ENCODE measurements at places on chromosomes 6 and 20. TPM values are rescaled to one million over a fixed set of nuclear protein-coding genes. Genes with fewer than 3 reads are reported as not detected.

The LAMA2 gene
- total RNA-seq, result 27.6 TPM

DNA sequence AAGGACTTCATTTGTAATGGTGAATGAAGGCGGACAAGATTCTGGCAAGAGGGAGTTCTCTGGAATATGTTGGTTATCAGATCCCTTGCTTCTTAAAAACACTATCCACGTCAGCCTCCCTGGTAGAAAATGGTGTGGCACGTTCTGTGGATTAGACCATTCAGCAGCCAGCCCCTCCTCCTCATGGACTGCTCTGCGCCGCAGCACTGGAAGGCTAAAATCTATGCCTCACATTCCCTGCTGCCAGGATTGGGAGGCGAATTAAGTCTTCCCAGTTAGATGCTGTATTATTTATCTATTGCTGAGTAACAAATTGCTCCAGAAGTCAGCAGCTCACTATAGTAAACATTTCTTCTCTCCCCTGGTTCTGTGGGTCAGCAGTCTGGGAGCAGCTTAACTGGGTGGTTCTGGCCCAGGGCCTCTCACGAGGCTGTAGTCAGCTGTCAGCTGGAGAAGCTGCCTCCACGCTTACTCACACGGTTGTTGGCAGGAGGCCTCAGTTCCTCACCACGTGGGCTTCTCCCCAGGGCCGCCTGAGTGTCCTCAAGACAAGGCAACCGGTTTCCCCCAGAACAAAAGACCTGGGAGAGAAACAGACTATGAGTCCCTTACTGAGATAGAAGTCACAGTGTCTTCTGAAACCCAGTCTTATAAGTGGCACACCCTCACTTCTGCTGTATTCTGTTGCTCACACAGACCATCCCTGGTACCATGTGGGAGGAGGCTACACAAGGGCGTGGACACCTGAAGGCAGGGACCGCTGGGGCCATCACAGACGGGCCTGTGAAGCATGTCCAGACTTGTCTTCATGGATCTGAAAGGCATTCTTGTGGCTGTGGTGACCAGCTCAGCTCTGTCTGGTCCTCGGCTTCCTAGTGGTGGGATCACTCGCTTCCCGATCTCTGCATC is 101.0 kb downstream of the NRN1 start:
- no peaks in the 10 kb centered on the region for H3K27me3 ChIP-seq
- peak; percentile 59 for DNase-seq
- H3K36me3 ChIP-seq, result no peaks in the 10 kb centered on the region
- peak overlapping the region; percentile 18 for H3K27ac ChIP-seq
- H3K4me3 ChIP-seq, result no peak overlapping the region
- H3K4me1 ChIP-seq, result no peaks in the 10 kb centered on the region

The HIVEP1 gene
- total RNA-seq, result 18.9 TPM

DNA sequence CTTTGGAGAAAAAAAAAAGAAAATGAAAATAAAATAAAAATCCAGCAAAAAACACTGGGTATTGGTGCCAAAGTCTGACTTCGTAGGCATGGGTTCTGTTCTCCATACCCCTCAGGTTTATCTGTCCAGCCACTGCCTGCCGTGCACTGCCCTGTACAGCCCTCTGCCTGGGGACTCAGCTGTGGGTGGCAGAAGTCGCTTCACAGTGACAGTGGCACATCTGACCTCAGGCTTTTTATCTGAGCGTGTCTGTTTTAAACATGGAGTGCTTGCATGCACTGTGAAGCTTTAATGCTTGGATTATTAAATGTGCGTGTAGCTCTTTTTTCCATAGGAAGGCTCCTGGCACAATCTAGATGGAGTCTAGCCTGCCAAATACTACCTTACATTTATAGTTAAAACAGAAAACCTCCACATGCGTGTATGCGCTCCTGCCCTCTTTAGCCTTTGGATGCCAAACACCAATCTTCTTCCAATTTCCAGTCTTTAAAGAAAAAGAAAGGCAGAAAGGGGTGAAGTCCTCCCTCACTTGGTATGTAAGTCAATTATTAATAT is 375.5 kb downstream of the UTRN start:
- H3K27me3 ChIP-seq, result no peaks in the 10 kb centered on the region
- peak; percentile 23 for DNase-seq
- H3K4me1 ChIP-seq, result peaks cover 5% of the 10 kb centered on the region
- H3K4me3 ChIP-seq, result no peak overlapping the region
- peak overlapping the region; percentile 73 for H3K27ac ChIP-seq

DNA sequence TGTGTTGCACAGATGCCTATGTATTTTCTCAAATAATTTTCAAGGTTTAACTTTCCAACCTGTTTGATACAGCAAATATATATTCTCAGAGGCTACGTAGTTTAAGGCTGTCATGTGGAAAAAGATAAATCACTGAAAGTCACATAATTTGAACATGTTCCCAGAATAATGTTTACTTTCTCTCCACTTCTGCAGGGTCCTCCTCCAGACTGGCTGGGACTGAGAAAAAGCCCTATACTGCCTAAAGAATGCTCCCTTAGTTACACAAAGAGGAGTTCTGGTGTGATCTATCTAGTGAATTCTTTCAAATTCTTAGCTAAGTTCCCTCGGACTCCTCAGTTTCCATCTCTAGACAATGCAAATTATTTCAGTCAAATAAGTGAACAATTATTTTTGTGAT is 411.0 kb downstream of the C6orf118 start:
- no peak for DNase-seq
- H3K4me1 ChIP-seq, result no peaks in the 10 kb centered on the region
- no peak overlapping the region for H3K4me3 ChIP-seq
- H3K36me3 ChIP-seq, result no peaks in the 10 kb centered on the region
- H3K27ac ChIP-seq, result no peak overlapping the region

The TREM1 gene
- not detected for total RNA-seq

Measured in transverse colon (tissue), 4 donors.